ENCODE measurements at places on chromosomes 3 and 15.
A peak's percentile ranks its signal among the peaks of the same experiment; 100 is the strongest.

- DNase-seq: no peak
Measured at GRCh38 chr3:103052236-103052830, 617.5 kb downstream of the ZPLD1 start.

GRCh38 chr3:156176048-156176447 is 55.7 kb downstream of the KCNAB1 start:
- peak; percentile 61 for DNase-seq

DNA sequence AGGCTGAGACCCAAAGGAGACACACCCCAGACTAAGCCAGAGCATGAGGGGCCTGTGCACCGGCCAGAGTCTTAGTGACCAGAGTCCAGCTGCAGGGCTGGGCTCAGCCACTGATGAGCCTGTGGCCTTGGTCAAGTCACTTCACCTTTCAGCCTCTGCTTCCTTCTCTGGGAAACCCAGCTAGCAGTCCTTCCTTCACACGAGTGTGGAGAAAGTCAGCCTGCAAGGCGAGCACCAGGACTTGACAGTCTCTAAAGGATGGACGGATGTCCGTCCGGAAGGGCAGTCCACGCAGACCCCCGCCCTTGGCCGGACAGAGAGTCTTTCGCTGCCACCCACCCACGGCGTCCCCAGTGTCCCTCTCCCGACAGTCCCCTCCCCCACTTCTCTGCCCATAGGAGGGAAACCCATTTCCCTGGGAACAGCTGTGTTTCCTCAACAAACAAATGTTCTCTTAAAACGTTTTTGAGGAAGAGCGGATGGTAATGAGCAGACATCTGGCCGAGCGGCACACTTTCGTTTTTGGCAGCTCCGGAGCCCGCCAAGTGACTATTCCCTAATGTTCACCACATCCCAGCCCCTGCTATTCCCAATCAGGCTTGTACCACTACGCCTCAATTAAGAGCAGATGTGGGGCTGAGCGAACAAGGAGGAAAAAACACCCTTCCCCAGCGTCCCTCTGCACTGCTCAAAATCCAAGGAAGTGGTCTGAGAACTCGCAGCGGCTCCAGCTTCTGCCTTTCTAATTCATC is 129.1 kb upstream of the SMAD3 start:
- DNase-seq: peak; percentile 93

GRCh38 chr3:120193554-120193953 is 91.5 kb downstream of the GPR156 start:
- no peak for DNase-seq

- DNase-seq: no peak
Measured at GRCh38 chr15:39582286-39582976, 1.6 kb downstream of the THBS1 start.

GRCh38 chr15:72331021-72331420 is 11.1 kb upstream of the CELF6 start:
- no peak for DNase-seq

DNA sequence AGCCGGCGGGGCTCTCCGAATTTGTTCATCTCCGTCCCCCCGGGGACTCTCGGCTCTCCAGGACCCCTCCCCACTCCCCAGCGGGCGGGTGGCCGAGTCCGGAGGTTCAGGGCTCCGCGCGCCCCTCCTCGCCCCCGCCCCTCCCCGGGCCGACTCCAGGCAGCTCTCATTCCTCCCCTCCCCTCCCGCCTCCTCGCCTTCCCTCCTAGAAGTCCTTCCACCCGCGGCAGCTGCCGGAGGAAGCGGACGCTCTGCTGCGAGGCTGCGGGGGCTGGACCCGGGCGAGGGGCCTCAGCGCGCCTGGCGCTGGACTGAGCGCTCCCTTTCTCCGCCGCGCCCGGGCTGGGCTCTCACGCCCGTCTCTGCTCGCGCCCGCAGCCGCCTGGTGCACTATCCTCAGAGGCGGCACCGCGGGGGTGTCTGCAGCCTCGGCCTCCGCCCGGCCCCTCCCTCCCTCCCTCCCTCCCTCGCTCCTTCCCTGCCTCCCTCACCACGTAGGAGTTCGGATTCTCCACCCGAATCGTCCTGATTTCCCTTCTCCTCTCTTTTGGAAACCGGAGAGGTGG is at the start of gene ROBO2:
Gene ROBO2, plus strand, starts transcription at position 494 of the 566 bp plus-strand sequence. CDS start 687 bp downstream, outside the sequence.
- DNase-seq: peak; percentile 65

- no peak for DNase-seq
Measured at GRCh38 chr15:94503293-94503692, 271.9 kb downstream of the MCTP2 start.

DNA sequence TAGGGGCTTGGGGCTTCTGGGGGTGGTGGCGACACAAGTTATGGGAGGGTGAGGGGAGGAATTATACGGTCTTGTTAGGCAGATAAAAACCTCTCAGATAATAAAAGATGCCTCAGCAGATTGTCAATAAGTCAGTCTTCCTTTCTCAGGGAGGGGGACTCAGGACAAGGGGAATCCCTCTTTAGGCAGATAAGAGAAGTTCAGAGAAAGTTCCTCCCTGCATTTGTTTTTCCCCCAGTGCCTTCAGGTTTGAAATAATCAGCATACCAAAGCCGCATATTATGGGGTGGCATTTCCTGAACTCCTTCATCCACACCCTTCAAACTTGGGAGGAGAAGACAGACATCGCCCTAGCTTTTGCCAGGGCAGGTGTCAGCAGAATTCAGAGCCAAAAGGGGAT is 8.5 kb downstream of the PPCDC start:
- DNase-seq: no peak

DNA sequence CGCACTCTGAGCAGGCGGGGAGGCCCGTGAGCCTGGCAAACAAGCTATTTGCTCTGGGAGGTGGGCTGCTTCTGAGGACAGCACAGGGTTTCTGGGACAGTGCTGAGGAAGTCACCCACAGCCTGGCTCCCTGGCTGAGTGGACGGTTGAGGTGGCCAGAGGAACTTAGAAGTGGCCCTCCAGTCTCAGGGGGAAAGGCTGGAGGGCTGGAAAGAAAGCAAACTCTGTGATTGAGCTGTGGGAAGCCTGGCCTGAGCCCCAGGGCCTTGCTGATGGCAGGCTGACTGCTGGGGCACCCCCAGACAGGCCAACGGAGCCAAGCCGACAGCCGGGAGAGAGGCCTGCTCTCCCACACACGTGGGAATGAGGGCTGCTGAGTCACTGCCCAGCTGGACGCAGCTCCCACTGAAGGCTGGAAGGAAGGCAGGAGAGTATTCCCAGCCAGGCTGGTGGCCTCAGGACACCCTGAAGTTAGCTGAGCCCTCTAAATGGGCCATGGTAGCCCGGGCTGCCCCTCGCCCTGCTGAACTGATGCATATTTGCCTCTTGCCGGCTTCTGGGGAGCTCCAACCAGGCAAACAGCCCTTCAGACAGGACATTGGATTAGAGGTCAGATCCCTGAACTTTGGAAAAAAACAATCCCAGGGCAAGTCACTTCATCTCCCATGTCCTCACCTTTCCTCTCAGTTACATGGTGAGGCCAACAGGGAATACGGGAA is 98.0 kb upstream of the TLE3 start:
- DNase-seq: no peak

- DNase-seq: no peak
Measured at GRCh38 chr3:3699816-3700633, 99.2 kb upstream of the LRRN1 start.

DNA sequence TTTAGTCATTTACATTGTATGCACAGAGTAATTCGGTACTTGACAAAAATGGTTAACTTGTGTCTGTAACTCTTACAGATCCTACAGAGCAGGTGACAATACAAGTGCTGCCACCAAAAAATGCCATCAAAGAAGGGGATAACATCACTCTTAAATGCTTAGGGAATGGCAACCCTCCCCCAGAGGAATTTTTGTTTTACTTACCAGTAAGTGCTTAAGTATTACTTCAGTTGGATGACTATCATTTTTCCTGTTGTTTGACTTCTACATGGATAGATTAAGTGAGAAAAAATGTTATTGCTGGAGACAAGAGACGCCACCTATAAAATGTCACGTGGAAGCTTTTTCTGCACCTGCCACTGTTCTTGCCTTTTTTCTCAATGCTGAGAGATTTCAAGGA is 173.2 kb downstream of the ALCAM start:
- DNase-seq: no peak

GRCh38 chr3:148763986-148764935 is 63.4 kb upstream of the CPB1 start:
- DNase-seq: no peak

GRCh38 chr15:28058082-28058481 is 41.0 kb downstream of the OCA2 start:
- DNase-seq: no peak

GRCh38 chr3:29822071-29822470 is 541.2 kb downstream of the RBMS3 start:
- no peak for DNase-seq

DNA sequence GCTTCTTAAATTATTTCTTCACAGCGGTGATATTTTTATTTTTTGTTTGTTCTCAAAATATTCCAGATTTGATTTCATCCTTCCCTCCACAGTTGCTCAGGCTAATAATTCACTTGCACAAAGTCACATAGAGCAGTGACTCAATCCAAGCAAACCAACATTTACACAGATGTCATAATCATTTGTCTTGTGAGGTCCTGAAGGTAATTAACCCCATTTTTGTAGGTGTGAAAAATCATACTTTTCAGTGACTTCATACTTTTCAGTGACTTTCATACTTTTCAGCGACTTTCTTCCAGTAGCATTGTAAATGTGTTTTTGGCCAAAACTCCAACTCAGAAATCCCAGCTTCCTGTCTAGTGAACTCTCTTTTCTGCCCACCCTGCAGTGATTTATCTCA is 32.1 kb downstream of the CD200 start:
- no peak for DNase-seq

- DNase-seq: no peak
Measured at GRCh38 chr3:128806588-128806987, 72.8 kb upstream of the ACAD9 start.

DNA sequence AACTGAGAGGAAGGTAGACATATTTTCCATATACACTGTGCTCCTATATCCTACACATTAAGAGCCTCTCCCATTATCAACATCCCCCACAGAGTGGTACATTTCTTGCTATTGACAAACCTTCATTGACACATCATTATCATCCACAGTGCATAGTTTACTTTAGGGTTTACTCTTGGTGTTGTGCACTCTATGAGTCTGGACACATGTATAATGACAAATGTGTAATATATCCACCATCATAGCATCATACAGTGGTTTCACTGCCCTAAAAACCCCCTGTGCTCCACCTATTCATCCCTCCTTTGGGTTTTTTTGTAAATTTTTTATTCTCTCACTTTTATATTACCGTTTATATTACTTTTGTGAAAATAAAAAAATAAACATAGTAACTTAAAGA is 22.2 kb upstream of the CLDN18 start:
- no peak for DNase-seq

- no peak for DNase-seq
Measured at GRCh38 chr15:31262143-31262530, 64.5 kb upstream of the KLF13 start.

DNA sequence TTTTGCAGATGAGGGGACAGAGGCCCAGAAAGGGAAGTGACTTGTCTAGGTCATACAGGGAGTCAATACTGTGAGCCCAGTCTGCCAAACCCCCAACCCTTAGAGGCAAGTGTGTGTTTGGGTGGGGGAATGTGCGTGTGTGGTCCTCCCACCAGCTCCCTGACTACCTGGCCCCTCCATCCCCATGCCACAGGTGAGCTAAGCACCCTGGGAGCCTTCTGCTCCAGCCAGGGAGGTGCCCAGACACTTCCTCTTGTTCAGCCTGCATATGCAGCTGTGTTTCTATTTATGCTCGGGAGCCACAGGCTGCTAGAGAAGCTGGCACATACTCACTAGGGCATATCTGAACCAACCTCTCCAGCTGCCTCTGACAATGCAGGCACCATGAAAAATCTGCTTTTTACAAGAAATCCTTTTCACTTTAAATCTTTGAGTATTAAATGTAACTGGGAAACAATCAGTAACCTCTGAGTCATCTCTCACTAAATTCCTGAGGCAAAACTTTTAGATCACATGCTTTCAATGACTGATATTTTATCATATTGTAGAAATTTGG is 20.7 kb downstream of the TBC1D2B start:
- DNase-seq: peak; percentile 72

- DNase-seq: peak; percentile 13
Measured at GRCh38 chr15:31262901-31263671, 63.5 kb upstream of the KLF13 start.

DNA sequence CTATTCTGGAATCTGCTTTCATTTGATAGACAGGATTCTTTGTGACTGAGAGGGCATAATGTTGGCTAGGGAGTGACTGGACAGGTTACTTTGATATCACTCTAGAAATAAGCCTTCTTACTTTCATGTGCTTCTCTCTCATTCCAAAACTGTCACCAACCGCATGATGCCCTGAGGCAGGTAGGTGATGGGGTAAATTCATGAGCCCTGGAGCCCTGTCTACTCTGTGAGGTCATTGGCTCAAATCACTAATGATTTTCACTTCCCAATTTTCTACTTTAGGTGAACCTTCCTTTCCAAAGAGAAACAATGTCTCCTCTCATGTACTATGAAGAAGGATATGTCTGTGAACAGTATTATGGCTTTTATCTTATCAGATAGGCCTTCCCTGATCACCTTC is 596.7 kb downstream of the TUSC7 start:
- no peak for DNase-seq

- no peak for DNase-seq
Measured at GRCh38 chr3:24377218-24377993, 117.2 kb downstream of the THRB start.

- DNase-seq: peak; percentile 37
Measured at GRCh38 chr3:99868311-99868646, 50.6 kb downstream of the CMSS1 start.

DNA sequence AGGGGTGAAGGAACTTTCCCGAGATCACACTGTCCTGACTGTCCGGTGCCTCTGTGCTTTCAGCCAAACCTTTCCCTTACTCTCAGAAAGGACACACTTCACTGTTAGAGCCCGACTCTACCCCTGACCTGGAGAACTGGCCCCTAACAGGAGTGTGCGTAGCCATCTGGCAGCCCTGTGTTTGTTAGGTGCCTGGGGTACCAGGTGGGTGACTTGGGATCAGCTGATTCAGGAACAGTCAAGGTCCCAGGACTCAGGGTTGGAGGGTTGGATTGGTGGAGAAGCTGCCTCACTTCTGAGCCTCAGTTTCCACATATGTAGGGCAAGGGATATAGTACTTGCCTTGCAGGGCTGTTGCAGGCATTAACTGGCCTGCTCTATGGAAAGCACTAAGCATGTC is 98.3 kb upstream of the SLC6A11 start:
- DNase-seq: no peak

- no peak for DNase-seq
Measured at GRCh38 chr3:187746059-187746441, 782 bp upstream of the BCL6 start.

DNA sequence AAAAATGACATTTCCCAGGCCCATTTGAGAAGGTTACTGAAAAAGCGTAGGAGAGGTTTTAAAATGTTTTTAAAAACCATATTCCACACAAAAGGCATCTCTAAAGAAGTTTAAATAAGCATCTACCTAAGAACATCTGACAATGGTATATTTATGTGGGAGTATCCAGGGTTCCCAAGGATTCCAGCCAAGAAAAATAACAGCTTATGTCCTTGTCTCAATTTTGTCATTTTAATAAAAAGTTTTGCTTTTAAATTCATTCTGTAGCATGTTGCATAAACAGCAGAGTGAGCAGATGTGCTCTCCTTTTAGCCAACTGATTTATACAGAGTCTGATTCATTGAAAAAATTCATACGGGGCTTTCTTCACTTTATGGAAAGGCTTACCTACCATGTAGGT is 129.9 kb downstream of the LRRC3B start:
- no peak for DNase-seq
